Left colon (tissue), 2 donors: ENCODE measurements at places on chromosomes 1 and 21. TPM values are rescaled to one million over a fixed set of nuclear protein-coding genes. Genes with fewer than 3 reads are reported as not detected.

GRCh38 chr1:224457782-224458144, 23.2 kb upstream of the WDR26 start:
- no peak for DNase-seq

- DNase-seq = peak; percentile 50
Measured at GRCh38 chr1:209653915-209654351, 1.7 kb upstream of the LAMB3 start.

GRCh38 chr1:97570691-97571090, 350.1 kb downstream of the DPYD start:
- DNase-seq = no peak

DNA sequence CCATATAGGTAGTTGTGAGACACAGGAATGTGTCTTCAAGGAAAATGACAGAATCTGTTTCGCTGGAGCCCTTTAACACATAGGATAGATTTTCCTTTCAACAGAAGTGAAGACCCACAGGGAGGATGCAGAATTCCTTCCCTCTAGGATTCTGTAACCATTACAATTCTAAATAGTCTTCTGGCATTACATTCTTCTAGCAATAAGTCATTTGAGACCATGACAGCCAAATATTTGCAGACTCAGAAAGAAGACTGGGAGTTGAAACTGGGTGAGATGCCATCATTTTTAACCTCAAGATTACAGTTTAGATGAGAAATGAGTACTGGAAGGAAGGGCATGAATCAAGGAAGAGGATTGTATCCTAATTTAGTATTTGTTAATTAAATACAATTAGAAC, 61.6 kb downstream of the ZBTB18 start:
- no peak for DNase-seq

GRCh38 chr1:6288665-6289064, 27.8 kb upstream of the GPR153 start:
- no peak for DNase-seq

DNA sequence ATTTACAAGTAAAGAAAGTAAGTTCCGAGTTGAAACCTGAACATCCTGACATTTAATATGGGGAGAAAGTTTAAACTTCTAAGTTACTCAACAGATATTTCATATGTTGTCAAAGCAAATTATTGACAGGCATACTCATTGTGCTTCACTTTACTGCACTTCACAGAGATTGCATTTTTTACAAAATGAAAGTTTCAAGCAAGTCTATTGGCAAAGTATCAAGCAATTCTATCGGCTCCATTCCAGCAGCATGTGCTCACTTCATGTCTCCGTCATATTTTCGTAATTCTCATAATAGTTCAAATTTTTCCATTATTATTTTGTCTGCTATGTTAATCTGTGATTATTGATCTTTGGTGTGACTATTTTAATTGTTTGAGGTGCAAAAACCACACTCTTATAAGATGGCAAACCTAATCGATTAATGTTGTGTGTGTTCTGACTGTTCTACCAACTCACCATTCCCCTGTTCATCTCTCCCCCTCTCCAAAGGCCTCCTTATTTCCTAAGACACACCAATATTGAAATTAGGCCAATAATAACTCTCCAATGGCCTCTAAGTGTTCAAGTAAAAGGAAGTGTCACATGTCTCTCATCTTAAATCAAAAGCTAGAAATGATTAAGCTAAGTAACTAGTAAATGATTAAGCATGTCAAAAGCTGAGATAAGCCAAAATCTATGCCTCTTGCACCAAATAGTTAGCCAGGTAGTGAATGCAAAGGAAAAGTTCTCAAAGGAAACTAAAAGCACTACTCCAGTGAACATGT, 68.2 kb upstream of the BCL9 start:
- DNase-seq = no peak

- no peak for DNase-seq
Measured at GRCh38 chr21:27513016-27513415, 546.1 kb upstream of the ADAMTS5 start.

GRCh38 chr1:170168265-170168664, 22.5 kb downstream of the NTMT2 start:
- DNase-seq = no peak

The ADAM15 gene
- 88.9 TPM for total RNA-seq

DNA sequence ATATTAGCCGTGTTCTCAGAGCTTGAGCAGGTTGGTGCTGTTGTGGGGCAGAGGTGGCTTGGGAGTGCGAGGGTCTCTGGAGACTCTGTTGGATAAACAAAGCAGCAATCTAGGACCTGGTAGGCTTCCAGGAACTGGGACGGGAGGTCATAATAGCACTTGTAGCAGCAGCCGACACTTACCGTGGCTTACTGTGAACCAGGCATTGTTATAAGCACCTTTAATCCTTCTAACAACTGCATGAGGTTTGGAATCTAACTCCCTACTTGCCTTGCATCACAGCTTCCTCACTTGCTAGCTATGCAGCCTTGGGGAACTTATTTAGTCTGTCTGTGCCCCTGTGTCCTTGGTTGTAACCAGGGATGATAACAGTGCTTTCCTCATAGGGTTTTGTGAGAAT, 94.9 kb downstream of the NAV1 start:
- no peak for DNase-seq

- no peak for DNase-seq
Measured at GRCh38 chr1:63817152-63817667, 43.4 kb downstream of the ROR1 start.

- DNase-seq = peak; percentile 45
Measured at GRCh38 chr1:165144757-165145397, 211.6 kb downstream of the LMX1A start.

GRCh38 chr1:201192261-201192788, 1.7 kb downstream of the IGFN1 start:
- DNase-seq = no peak

DNA sequence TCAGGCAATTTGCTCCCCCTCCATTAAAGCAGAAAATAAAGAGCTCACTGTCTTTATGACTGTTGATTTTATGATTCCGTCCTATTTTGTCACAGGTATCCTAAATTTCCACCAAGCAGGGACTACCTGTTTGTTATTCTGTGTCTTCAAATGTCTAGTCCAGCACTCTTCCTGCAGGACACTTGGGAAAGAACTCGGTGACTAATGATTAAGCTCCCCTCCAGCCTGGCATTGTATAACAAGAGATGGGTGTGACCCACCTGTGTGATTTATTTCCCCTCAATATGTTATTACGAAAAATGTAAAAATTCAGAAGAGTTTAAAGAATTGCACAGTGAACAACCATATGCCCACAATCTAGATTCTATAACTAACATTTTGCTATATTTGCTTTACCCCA, 42.9 kb upstream of the LRRN2 start:
- no peak for DNase-seq

- DNase-seq = no peak
Measured at GRCh38 chr1:6960291-6960811, 175.1 kb downstream of the CAMTA1 start.

The RHCE gene
- 0.31 TPM for total RNA-seq

DNA sequence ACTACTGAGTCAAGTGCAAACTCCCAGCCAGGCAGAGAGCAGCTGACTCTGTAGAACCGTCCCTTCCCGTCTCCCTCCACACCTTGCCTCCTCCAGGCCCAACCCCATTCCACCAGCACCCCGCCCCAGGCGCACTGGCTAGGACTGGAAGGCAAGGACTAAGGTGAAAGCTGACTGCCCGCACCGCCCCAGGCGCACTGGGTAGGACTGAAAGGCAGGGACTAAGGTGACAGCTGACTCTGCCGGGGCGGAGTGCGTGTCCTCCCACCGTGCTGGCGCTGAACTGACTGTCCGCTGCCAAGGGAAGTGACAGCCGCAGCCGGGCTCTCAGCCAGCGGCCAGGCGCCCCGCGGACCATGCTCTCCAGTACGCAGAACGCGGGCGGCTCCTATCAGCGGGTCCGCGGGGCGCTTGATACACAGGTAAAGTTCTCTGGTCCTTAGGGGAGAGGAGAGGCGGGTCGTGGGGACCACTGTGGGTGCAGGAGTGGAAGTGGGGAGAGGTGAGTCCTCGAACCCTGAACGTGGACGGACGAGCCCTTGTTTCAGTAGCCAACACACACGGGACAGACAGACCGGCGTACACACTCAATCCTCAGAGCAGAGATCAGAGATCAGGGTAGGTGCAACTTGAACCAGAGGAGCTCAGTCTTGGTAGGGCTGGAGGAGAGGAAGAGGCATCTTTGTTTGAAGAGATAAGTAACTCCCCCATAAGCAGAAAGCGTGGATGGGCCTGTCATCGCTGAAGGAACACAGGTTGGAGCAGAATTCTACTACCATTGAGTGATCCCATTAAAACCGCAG, 58.0 kb downstream of the RBM11 start:
- peak; percentile 97 for DNase-seq

- no peak for DNase-seq
Measured at GRCh38 chr1:65817891-65818290, 25.2 kb downstream of the PDE4B start.

DNA sequence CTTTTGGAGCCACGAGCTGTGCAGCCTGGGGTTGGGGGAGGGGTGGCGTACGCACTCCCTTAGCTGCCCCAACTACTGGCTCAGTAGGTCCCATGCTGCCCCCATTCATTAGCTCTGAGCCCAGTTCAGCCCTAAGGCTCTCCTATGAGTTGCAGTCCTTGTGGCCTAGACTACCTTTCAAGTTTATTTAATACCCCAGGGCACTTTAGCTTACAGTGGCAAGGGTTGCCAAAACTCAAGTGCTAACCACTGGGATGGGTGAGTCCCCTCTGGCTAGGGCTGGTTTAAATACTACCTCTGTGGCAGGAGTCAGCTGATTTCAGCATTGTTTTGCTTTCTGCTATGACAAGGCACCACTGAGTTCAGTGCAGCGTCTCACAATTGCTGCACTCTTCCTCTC, 118.2 kb downstream of the ODF2L start:
- DNase-seq = no peak

- DNase-seq = no peak
Measured at GRCh38 chr21:35476621-35477395, 427.7 kb upstream of the RUNX1 start.

The LAMB3 gene
- total RNA-seq = 85.2 TPM

The TAS1R3 gene
- total RNA-seq = 0.67 TPM

DNA sequence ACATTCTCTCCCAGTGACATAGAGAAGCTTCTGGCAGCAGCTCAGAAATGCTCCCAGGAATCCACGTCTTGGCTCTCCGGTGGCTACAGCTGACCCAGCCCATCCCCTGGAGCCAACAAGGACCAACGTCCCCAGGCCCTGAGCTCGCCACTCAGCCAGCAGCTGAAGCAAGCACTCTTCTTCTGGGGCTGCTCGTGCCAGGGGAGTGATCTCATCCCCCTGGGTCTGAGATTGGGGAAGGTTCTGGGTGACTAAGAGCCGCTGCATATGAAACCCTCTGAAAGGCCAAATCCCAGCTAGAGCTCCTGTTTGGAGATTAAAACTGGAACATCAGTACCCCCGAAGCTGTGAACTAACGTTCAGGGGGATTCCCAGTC, 487.9 kb downstream of the NPHP4 start:
- DNase-seq = no peak

The CLCA4 gene
- 1,175 TPM for total RNA-seq

The EFCAB14 gene
- total RNA-seq = 114 TPM

DNA sequence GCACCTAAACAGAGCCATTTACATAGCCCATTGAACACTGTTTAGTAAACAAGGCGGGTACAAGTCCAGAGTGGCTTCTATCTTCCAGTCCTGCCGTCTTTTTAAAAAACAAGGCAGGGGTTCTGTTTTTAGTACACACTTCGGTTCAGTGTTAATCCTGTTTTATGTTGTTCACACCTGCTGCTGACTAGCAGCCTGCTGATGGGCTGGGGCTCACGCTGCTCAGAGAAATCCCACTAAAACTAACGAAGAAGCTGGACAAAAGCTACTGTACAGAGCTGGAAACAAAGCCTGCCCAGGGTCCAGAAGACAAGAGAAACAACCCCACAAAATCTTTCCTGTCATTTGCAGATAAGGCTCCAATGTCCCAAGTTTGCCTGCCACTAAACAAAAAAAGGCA, 13.2 kb downstream of the ESRRG start:
- no peak for DNase-seq

The KCNJ6 gene
- total RNA-seq = 0.14 TPM

DNA sequence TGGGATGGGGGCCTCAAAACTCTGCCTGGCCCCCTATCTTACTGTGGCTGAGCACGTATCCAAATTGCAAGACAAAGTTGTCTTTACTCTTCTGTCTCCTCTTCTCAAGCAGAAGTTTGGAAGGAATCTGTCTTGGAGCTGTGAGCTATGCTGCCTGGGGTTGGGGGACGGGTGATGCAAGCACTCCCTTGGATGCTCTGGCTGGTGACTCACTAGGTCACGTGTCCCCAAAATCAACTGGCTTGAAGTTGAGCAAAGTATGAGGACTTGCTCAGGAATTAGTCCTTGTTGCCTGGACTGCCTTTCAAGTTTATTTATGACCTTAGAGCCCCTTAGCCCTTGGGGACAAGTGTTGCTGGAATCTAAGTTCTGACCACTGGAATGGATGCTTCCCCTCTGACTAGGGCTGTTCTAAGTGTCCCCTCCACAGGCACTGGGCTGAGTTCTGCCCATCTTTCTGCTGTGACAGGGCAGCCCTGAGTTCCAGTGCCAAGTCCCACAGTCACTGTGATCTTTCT, 269.5 kb downstream of the HHAT start:
- peak; percentile 30 for DNase-seq

- DNase-seq = no peak
Measured at GRCh38 chr1:81702903-81703302, 97.8 kb upstream of the ADGRL2 start.

DNA sequence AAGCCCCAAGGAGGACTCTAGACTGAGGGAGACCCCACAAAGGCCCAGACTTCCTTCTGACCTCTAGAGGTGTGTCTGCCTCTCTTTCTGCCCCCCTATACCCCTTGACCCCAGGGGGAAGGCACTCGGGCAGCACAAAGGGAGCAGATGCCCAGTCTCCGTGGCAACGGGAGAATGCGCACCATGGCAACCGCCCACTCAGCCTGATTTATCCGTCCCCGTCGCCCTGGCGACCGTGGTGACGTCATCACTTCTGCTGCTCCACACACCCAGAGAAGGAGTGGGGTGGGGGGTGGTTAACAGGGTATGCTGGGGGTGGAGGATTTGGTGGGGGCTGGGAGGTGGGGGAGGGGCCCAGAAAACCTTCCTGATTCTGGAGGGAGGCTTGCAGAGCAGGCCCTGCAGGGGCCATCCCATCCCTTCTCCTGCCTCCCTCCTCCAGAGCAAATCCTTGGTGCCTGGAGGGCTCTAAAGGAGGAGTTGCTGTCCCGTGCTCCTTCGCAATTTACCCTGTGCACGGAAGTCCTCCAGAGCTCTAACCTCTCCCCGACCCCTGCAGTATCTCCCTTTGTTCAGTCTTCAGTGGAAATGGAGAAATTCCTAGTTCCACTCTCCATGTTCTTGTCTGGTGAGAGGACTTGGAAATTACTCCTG, 6.3 kb downstream of the CELF3 start:
- no peak for DNase-seq

The IL20 gene
- not detected for total RNA-seq

The PHLDA3 gene
- 13.1 TPM for total RNA-seq
